ENCODE measurements at places on chromosomes 1 and 21. TPM values are rescaled to one million over a fixed set of nuclear protein-coding genes. Genes with fewer than 3 reads are reported as not detected.

Gene STPG1
- total RNA-seq: 2.3 TPM

Gene CD53
- total RNA-seq: 28.2 TPM

Gene EFNA3
- 2.5 TPM for total RNA-seq

Gene PKNOX1
- total RNA-seq: 12.2 TPM

Gene ASTN1
- 1.4 TPM for total RNA-seq

Gene CYYR1
- total RNA-seq: 7.5 TPM

Gene OR2T4
- not detected for total RNA-seq

Gene HES3
- not detected for total RNA-seq

Gene ERG
- total RNA-seq: 4.1 TPM

Gene SYT11
- 22.1 TPM for total RNA-seq

Gene FCRL5
- not detected for total RNA-seq

Gene OR2T29
- not detected for total RNA-seq

Gene CASQ2
- 110 TPM for total RNA-seq

Gene OR2T2
- total RNA-seq: not detected

Gene TDRD10
- 0.68 TPM for total RNA-seq

Gene S100A9
- 308 TPM for total RNA-seq

Gene GPX7
- total RNA-seq: 49.3 TPM

Gene MXRA8
- 234 TPM for total RNA-seq

Gene FAM110D
- total RNA-seq: 3.2 TPM

Gene HMCN1
- total RNA-seq: 6.7 TPM

Gene RHD
- not detected for total RNA-seq

Gene WDR77
- total RNA-seq: 21.8 TPM

Gene GPR25
- total RNA-seq: not detected

Gene CLCNKB
- 0.33 TPM for total RNA-seq

Gene TMCO4
- 22.1 TPM for total RNA-seq

Gene KCNN3
- 9.4 TPM for total RNA-seq

Gene TINAGL1
- total RNA-seq: 130 TPM

Gene FAM167B
- total RNA-seq: 0.71 TPM

Gene DIRAS3
- 4.6 TPM for total RNA-seq

Gene ASCL5
- not detected for total RNA-seq

Gene OLIG1
- not detected for total RNA-seq

Gene MRPL55
- total RNA-seq: 90.6 TPM

Data from sigmoid colon (tissue), 7 donors.